KG1 (cell line): ENCODE measurements at places on chromosomes 7 and 10.

GRCh38 chr10:122050811-122051210 lies 61.8 kb downstream of the TACC2 start:
- DNase-seq = no peak

GRCh38 chr10:123092635-123093414 lies 42.9 kb upstream of the HMX3 start:
- DNase-seq = no peak

DNA sequence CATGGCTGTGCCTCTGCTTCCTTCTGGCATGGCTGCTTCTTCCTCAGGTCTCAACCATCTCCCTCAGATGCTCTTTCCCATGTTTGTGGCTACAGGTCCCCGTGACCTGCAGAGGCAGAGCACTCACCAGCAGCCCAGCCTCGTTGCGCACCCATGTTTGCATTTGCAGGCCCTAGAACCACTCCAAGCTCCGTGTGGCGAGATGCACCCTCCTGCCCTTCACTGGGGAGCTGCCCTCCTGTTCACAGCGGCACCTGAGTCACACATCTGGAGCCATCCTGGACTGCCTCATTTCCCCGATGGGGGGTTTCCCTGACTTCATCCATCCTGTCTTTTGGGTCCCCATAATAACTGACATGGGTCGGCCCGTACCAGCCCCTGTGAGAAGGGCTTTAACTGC lies 35.9 kb downstream of the EGFR start:
- no peak for DNase-seq

- no peak for DNase-seq
Measured at GRCh38 chr10:103696094-103696410, 159.3 kb downstream of the SH3PXD2A start.

GRCh38 chr10:132493246-132493755 lies 44.3 kb upstream of the INPP5A start:
- no peak for DNase-seq

DNA sequence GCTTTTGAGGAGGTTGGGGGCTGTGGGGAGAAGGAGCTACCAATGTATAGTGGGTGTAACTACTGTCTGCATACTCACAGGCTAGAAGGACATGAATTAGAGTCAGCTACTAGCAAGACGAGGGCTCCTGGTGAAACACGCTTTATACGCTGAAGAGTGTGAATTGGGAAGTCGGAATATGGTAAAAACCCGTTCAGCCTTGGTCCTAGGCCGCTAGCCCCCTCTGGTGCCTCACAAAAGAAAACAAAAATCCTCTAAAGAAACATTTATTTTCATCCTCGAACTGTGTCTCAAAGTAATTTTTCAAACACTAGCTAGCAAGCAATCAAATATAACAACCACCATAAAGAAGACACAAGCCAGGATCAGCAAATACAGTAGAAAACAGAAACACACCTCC lies 338.1 kb upstream of the SEMA3C start:
- DNase-seq = no peak
